BE2C (cell line): ENCODE measurements at places on chromosomes 6 and 20.

DNA sequence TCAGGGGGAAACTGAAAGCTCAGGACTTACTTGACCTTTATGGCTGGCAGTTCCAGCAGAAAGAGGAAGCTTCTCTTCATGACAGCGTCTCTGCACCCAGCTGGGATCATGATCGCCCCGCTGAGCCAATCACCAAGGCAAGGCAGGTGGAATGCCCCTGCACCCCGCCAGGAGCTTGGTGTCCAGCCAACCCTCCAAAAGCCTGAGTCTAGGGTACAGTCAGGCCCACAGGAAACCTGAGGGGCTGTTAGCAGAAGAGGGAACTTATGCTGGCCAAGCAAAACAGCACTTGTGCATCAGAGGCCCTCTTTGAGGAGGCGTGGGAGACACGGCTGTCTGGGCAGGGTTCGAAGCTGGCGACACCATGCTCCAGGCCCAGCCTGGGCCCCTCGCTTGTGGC is 188.3 kb upstream of the GMDS start:
- no peak for DNase-seq

GRCh38 chr6:73792738-73793137 is 96.7 kb downstream of the CD109 start:
- no peak for DNase-seq

GRCh38 chr6:48541649-48542048 is 430.7 kb upstream of the PTCHD4 start:
- DNase-seq = no peak

DNA sequence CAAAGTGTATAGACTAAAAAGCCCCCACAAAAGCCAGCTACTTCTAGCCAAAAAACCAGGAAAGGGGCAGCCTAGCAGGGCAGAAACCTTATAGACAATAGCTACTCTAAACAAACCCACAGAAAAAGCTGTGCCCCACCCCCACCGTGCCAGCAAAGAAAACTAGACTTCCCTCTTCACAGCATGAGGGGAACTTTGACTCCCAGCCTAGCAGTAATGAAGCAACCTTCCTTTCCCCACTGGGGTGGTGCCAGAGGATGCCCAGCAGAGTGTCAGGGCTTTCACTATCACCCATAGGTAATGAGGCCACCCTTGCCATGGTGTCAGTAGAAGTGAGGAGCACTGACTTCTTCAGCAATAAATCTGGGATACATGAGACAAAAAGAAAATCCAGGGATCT is 99.0 kb upstream of the LGSN start:
- DNase-seq = no peak

DNA sequence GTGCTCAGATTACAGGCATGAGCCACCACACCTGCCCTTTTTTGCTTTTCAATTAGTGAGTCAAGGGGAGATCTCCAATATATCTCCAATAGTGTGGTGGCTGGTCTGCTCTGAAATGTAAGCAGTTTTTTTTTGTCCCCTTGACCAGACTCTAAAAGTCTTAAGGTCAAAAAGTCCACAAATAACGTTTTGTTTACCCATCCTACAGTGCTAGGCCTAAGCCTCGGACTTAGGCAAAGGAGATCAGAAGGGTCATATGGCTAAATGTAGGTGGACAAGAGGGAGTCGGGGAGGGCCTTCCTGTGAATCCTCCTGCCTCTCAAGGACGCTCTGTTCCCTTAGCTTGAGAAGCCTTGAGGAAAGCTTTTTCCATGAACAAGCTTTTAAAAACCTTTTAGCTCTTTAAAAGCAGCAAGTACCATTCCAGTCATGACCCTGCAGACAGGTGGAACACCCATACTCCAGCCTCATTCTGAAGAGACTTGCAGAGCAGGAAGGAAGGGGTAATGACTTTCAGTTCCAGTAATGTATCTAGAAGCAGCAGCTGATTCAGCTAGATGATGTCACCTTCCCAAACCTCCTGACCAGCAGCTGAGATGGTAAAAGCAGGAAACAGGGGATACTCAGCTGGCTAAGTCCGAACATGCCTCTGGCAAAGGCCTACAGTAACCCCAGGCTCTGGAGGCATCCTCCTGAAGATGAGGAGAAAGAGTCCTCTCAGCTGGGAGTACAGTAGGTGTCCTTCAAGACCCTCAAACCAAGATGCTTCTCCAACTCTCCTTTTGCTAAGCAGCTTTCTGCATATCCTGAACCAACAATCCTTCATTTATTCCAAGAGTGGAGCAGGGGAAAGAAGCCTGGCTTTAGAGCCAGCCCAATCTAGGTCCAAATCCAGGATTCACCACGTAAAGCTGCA is 23.6 kb downstream of the BCL2L1 start:
- no peak for DNase-seq

GRCh38 chr6:148461986-148462577 is 119.4 kb downstream of the SASH1 start:
- DNase-seq = no peak

- DNase-seq = no peak
Measured at GRCh38 chr6:53268858-53269608, 79.7 kb downstream of the ELOVL5 start.

GRCh38 chr6:148779142-148779562 is 32.3 kb downstream of the UST start:
- DNase-seq = no peak

GRCh38 chr20:881051-881782 is 34.9 kb downstream of the ANGPT4 start:
- no peak for DNase-seq
